ENCODE measurements at places on chromosomes 6 and 20.

DNA sequence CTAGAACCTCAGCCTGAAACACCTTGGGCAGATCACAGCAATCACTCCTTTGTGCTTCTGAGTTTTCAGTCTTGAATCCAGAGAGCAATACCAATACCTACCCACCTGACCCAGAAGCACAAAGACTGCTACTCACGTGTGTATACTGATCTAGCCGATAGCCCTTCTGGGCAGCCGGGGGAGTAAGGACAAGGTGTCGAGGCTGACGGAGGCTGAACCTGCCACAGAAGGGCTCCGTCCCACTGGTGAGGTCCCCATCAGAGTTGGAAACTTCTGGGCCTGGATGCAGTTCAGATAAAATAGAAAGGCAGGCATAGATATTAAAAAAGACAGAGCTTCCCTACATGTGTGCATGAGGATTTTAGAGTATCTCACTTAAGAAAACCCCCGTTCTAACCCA lies 32.0 kb downstream of the PKHD1 start:
- no peak for DNase-seq

- DNase-seq: no peak
Measured at GRCh38 chr20:47320990-47321805, 35.3 kb downstream of the ZMYND8 start.

GRCh38 chr6:65816991-65817390 lies 110.0 kb upstream of the EYS start:
- DNase-seq: no peak

DNA sequence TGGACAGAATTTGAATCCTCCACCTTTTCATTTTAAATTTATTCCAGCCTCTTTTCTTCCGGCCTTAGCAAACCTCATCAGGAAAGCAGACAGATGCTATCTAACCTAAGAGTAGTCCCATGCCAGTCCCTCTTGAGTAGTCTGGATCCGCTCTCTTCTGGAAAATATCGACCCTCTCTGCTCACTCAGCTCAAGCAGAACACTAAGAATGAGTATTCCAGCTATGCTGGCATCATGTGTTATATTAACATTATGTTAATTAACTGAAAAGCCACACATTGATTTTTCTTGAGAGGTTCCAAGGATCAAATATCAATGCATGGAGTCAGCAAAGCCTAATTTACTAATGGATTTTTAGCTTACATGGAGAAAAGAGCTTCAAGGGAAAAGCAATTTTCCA lies 161.4 kb downstream of the ID4 start:
- DNase-seq: no peak

DNA sequence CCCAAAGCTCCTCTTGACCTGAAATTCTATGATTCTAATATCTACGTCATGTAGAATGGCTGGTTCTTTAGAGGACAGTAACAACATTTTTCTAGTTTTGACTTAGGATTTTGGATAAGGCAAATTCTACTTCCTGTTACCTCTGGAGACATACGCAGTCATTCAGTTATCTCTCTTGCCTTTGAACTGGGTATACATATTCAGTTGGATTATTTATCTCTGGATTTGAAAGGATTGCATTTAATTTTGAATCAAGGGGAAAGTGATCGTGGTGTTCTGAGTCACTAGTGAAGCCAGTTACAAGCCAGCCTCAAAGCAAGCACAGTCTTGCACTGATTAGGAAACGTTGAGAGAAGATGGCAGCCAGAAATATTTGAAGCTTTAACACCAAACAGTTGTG lies 35.3 kb upstream of the BCAS1 start:
- DNase-seq: no peak

- DNase-seq: no peak
Measured at GRCh38 chr6:112579601-112580000, 232.5 kb downstream of the RFPL4B start.

DNA sequence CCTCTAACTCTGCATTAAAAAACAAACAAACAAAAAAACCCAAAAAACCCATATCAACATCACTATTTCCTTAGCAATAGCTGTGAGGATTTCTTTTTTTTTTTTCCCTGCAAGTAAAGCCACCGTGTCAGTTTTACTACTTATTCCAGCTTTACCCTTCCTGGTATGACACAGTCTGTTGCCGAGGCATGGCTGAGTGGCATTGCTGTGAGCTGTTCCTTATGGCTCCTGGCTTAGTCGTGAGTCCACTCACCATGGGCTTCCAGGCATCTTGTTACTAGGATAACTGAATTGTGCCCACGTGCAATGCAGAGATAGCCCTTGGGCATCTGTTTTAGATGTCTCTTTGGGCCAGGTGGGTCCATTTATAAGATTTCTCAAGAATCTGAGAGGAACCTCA lies 84.8 kb downstream of the LRRC1 start:
- no peak for DNase-seq

DNA sequence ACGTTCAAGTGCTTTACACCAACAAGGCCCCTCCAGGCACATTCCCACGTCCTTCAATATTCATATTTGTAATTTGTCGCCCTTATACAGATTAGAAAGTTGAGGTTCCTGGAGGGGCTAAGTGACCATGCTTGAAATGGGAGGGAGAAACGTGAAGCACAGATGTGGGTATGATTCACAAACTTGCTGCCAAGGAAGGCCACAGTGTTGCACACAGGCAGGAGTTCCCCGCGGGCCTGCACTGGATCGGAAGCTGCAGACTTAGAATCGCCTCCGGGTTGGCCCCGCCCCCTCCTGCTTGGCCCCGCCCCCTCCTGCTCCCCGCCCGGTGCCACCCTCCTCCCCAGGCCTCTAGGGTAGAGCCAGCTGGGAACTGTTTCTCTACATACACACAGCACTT lies 58.2 kb upstream of the QKI start:
- DNase-seq: no peak

- no peak for DNase-seq
Measured at GRCh38 chr6:141986457-141986856, 146.3 kb upstream of the GJE1 start.

DNA sequence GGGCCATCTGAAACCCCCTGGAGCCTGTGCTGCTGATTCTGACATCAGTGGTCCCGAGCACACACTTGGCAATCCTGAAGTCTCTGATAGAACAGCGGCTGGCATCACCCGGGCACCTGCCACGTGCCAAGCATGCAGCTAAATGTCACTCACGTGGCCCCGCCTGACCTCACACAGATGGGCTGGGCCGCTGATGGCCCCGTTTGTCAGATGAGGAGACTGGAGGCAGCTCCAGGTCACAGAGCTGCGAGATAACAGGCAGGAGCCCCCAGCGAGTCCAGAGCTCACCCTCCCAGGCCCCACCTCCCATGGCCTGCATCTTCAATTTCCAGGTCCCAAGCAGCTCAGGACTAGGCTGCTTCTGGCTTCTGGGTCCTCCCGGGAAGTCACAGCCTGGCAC lies 67.2 kb downstream of the YTHDF1 start:
- no peak for DNase-seq

DNA sequence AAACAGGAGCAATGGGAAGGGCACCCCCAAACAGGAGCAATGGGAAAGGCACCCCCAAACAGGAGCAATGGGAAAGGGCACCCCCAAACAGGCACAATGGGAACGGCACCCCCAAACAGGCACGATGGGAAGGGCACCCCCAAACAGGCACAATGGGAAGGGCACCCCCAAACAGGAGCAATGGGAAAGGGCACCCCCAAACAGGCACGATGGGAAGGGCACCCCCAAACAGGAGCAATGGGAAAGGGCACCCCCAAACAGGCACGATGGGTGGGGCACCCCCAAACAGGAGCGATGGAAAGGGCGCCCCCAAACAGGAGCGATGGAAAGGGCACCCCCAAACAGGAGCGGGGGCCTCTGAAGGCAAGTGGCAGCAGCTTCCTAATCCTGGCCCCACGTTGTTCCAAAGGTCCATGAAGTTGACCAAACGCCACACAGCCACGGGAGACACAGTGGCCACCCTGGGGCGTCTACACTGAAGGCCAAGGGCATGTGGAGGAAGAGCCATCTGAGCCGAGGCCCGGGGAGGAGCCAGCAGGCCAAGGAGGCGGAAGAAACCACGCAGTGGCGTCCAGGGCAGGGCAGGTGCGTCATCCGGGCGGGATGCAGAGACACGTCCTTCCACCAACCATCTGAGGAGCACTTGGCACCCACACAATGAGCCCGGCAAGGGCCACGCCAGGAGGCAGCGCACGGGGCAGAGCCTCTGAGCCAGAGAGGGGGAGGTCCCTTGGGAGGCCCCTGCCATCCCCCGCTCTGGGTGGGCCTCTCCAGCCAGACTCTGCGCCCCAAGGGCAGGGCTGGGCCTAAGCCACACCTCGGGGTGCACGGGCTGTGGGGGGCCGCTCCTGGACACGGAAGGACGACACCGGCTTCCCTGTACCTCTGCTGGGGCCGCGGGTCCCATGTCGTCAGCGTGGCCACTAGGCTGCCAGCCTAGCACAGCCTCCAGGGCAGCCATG lies 21.5 kb upstream of the NTSR1 start:
- no peak for DNase-seq
